Mesenchymal stem cell (in vitro differentiated cells and primary cell): ENCODE measurements at places on chromosomes 7 and 10.

GRCh38 chr10:32210306-32211045 is 136.5 kb downstream of the EPC1 start:
- peak; percentile 68 for DNase-seq

DNA sequence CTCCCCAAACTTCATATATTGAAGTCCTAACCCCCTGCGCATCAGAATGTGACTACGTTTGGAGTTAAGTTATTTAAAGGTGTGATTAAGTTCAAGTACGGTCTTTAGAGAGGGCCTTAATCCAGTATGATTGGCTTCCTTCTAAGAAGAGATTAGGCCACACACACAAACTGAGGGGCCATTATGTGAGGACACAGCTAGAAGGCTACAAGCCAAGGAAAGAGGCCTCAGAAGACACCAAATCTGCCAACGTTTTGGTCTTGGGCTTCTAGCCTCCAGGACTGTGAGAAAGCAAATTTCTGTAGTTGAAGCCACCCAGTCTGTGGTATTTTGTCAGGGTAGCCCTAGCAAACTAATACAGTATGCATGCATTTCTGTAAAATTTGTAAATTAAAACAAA is 41.7 kb downstream of the REEP3 start:
- no peak for DNase-seq

- DNase-seq: no peak
These were observed 195.3 kb downstream of the FZD1 start for GRCh38 chr7:91459539-91459938.

GRCh38 chr7:148958061-148958460 is 70.2 kb downstream of the PDIA4 start:
- DNase-seq: no peak

GRCh38 chr7:117837841-117838240 is 35.4 kb downstream of the CTTNBP2 start:
- DNase-seq: no peak

DNA sequence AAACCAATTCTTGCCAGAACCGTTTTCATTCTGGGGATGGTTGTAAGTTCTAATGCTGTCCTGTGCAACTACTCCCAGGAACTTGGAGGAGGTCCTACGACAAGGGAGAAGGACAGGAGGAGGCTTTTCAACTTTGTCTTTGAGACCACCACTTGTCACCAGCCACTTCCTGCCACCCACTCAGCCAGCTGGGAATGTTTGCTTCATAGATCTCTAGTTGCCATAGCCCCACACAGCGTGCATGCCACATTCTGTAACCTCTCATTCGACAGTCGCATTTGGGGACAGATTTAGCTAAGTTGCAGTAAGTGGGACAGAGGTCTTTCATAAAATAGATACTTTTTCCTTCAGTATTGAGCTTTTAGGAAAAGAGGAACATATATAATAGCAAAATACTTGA is 78.0 kb downstream of the TAF3 start:
- DNase-seq: no peak

DNA sequence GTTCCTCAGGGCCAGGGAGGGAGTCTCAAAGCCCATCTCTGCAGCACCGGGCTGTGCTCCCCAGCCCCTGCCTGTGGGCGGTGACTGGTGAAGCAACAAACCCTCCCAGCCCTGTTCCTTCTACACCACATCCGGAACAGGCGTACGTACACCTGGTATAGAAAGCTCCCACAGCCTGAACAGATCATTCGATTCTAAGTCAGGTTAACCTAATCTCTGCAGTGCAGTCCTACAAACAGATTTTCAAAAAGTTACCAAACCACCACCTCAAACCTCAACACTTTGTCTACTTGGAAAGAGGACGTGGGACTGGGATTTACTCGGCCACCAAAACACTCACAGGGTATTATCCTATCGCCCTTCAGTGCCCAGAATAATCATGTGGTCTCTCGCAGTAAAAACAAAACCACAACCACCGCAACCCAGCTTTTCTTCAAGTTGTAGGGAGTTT is 238.4 kb downstream of the DIP2C start:
- DNase-seq: no peak

DNA sequence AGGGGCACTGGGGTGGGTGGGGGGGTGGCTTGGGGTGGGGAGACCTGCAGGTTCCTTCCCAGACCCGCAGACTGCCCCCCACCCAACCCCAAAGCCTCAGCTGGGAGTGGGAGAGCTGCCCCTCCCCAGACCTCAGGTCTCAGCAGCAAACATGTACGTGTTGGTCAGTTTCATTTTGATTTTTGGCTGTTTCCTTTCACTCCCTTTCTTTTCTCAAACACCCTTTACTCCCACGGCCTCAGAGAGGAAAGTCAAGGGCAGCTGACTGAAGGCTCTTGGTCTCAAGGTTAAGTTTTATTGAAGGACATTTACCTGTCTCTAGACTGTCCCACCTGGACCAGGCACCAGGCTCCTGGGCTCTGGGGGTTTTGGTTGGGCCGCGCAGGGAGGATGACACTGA is 34.1 kb upstream of the HSPB1 start:
- DNase-seq: no peak

- DNase-seq: no peak
These were observed 136.8 kb downstream of the PTN start for GRCh38 chr7:137206770-137207169.

DNA sequence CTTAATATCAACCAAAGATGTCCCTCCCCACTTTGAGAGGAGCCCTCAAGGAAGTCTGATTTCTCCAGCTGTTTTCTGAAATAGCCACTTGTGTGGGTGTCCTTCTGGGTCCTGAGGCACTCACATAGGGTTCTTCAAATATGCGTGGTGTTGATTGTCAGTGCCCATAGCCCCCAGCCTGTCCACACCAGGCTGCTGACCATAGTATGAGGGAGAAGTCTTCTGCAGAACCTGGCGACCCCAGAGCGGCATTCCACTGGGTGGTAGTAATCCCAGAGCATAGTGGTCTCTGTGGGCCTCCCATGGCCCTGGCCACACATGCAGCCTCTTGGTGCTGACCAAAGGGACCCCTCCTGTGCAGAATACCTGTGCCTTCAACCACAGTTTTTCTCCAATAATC is 82.7 kb upstream of the MACROH2A2 start:
- no peak for DNase-seq

DNA sequence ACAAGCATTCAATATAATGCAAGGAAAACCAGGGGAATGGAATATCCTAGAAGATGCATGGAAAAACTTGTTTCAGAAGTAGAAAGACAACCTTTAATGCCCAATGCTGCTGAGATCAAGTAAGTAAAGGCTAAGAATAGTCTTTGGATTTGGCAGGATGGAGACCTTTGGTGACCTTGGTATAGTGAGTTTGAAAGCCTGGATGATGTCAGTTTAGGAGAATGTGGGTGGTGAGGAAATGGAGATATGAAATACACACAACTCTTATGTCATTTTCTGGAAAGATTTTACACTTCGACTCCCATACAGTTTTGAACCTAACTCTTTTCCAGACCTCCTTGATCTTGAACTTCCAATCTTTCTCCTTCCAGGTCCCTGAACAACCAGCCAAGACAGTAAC is 185.7 kb downstream of the TFEC start:
- DNase-seq: no peak

DNA sequence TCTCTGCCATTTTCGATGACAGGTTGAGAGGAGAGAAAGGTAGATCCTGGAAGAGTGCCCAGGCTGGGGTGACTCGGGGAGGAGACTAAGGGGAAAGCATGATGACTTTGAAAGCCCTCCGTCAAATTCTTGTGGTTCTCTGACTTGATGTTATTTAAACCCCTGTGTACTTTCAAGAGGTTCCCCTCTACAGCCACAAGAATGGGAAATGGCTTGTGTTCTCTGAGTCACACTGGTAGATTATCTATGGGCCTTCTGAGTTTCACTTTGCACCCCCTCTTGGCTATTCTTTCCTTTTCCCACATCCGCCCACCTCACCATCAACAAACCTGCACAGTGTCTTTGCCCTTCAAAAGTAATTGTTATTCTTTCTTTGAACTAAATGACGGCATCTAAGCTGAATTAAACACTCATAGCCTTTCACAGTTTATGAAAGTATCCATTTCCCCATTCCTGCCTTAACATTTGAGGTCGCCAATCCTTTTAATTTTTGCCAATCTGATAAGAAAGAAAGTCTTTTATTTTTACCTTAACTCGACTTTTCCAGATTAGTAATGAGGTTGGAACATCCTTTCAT is 24.1 kb downstream of the PRF1 start:
- peak; percentile 48 for DNase-seq

- DNase-seq: no peak
These were observed 45.5 kb upstream of the ANAPC16 start for GRCh38 chr10:72170263-72170662.

- DNase-seq: no peak
These were observed 369.2 kb upstream of the KLF6 start for GRCh38 chr10:4154191-4154715.

DNA sequence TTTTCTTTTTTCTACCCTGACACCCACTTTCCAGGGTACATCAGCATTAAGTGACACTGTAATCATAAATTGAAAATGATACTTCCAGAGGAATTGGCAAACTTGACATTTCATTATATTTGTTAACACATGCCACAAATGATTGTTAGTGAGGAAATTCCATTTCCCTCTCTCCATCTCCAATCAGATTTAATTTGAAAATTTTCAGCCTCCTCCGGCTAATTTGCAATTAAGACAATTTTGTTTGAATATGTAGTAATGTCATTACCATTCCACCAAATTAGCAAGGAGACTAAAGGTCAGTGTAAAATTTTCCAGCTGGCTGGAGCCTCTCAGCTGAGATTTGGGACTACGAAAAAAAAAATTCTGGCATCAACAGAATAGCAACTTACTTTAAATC is 242.7 kb downstream of the FOXP2 start:
- no peak for DNase-seq

GRCh38 chr7:51456-52068 is 140.8 kb upstream of the FAM20C start:
- DNase-seq: no peak

DNA sequence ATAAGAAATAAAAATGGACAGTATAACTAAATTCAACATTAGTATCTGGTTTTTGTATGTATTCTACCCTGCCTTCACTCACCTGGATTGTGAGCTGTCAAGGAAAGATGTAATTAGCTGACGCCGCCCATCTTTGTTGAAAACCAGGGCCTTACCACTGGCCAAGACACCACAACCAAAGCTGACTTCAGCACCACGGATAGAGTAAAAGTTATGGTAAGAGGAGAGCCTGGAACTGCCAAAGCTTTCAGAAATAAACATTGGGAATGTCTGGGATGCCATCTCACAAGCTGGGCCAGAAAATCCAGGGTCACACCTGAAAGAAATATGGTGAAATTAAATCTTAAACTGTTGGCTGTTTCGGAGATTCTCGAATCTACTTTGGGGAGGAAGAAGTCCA is 190.1 kb upstream of the SLC26A5 start:
- DNase-seq: peak; percentile 6

- peak; percentile 22 for DNase-seq
These were observed 42.6 kb upstream of the NRP1 start for GRCh38 chr10:33376976-33377657.

GRCh38 chr10:88121361-88121760 is 257.9 kb downstream of the PTEN start:
- no peak for DNase-seq

DNA sequence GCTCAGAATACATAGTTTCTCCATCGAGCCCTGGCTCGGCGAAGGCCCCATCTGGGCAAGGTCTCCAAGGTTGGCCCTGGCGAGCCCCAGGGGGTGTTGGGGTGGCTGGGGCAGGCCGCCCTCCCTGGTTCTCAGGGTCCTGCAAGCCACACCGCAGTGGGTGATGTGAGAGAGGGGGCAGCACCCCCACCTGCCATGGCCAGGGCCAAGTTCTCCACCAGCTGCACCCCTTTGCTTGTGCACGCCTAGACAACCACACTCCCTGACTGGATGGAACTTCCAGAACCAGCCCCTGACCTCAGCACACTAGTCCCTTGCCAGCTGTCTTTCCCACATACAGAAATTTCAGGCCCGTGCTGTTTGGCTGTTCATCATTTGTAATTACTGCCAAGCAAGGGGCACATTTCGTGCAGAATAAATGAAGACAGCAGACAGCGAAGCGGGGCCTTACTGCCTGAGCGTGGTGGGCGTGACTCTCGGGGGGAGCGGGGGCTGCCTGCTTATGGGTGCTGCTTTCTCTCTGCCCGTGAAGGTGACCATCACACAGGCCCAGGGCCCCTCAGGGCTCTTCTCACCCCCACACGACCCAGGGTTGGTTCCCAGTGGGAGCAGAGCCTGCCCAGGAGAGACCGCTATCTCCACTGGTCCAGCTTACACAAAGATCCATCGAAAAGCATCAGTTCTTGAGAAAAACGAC is 85.9 kb downstream of the ADARB2 start:
- DNase-seq: no peak

GRCh38 chr7:140058517-140058916 is 4.2 kb downstream of the PARP12 start:
- no peak for DNase-seq
